Urinary bladder (tissue), 4 donors: ENCODE measurements at places on chromosomes 5 and 9. TPM values are rescaled to one million over a fixed set of nuclear protein-coding genes. Genes with fewer than 3 reads are reported as not detected.
A peak's percentile ranks its signal among the peaks of the same experiment; 100 is the strongest.

TAF11L5 gene
- total RNA-seq: not detected

RNF180 gene
- total RNA-seq: 23.8 TPM

FOXD4L6 gene
- not detected for total RNA-seq

TCOF1 gene
- total RNA-seq: 11.9 TPM

BHMT2 gene
- total RNA-seq: 4.1 TPM

GRCh38 chr5:103840600-103840999 lies 278.0 kb upstream of the NUDT12 start:
- no peak for DNase-seq

DNA sequence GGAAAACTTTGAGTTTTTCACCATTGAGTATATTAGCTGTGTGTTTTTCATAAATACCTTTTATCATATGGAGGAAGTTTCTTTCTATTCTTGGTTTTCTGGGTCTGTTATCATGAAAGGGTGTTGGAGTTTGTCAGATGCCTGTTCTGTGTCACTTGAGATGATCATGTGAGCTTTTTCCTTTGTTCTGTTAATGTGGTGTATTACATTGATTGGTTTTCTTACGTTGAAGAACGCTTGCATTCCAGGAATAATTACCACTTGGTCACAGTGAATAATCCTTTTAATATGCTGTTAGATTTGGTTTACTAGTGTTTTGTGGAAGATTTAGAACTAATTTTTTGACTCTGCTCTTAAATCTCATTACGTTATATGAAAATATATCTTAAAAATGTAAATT lies 7.8 kb downstream of the PLEKHG4B start:
- DNase-seq: no peak

- no peak for DNase-seq
These were observed 24.5 kb upstream of the TOR1B start for GRCh38 chr9:129778469-129778868.

DNA sequence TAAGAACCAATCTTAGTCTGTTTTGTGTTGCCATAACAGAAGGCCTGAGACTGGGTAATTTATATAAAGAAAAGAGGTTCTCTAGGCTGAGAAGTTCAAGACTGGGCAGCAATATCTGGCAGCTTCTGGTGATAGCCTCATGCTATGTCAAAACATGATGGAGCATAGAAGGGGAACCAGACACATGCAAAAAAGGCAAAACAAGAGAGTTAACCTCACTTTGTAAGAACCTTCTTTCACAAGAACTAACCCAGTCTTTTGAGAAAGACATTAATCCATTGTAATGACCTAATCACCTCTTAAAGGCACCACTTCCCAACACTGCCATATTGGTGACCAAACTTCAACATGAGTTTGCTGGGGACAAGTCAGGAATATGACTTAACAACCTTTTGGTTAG lies 37.3 kb downstream of the FSD1L start:
- DNase-seq: no peak

- DNase-seq: peak; percentile 93
These were observed 148.2 kb upstream of the KLF4 start for GRCh38 chr9:107637421-107638420.

DNA sequence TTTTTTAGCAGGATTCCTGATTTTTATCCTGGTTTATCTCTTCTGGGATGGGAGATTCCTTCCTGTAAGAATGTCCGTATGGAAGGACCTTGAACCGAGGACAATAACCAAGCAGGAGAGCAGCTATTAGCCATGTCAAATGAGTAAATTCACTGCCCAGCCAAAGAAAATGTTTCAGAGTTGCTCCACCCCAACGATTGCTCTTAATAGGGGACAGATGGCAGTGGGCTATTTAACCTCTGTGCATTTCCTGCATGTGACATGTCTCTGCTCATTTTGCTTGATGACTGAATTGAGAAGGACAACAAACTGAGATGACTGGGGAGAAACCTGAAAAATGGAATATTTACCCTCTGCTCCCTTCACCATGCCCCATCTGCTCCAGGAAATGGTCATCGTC lies 479.9 kb upstream of the ZNF462 start:
- DNase-seq: no peak

DNA sequence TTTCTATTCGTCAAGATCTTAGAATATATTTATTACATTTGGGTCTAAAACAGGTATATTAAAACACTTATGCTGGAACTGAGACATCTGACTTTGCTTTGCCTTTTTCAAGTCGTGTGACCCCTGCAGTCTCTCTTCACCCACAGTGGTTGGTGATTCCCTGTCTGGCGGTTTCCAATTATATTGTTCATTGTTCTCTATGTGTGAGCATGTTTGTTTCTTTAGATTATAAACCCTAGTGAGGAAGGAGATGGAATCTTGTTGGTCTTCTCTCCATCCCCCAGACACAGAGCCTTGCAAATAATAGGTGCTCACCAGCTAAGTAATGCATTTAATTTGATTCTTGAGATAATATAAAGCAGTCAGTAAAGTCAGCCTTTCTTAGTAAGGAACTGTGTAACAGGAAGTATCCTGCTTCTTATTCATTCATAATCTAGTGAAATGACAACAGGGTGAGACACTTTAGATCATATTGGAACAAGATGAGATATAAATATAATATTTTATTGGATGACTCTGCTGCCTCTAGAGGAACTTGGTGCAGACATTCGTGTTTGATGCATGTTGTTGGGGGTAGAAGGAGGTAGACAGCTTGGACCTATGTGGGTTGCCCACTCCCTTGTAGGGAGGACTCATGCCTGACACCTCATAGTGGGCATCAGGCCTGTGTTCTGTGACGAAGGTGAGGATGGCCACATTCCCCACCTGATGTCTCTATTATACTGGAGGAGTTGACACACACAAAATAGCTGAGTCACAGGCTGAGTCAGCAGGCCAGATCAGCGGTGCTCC lies 88.1 kb downstream of the FGF1 start:
- DNase-seq: no peak

GRCh38 chr5:35133186-35133585 lies 85.4 kb upstream of the AGXT2 start:
- DNase-seq: no peak
